ENCODE measurements at places on chromosomes 12 and 14.

DNA sequence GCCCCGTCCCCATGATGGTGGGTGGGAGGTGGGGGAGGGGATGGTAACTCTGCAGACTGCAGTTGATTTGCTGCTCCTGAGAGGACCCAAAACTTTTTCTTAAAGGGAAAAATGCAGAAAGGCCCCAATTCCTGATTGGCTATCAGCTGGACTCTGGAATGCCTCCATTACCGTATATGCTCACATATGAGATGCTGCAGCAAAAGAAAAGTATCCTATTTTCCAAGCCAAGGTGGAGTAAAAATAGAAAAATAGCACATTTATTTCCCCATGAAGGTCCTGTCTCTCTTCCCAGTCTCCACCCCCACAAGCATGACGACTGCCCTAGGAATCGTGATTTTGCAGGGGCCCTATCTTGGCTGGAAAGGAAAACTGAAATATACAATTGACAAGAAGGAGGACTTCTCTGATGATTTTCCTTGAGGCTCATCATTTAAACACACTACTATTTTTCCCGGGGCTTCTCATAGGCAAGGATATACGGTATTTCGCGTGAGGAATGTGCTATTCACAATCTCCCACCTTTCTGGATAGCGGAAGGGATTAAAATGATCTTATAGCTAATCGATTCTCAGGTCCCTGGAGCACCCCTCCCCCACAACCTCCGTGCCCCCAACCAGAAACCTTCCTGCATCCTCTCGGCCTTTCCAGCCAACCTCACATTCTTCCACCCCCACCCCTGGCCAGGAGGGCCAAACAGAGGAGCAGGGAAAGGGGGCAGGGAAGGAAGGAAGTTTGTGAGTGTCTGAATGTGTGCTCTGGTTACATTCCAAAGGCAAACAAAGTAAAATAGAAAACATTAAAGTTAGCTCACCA, 138.9 kb upstream of the CCND2 start:
- no peak for DNase-seq

- DNase-seq = no peak
These were observed 14.4 kb downstream of the PRKCH start for GRCh38 chr14:61335671-61336275.

DNA sequence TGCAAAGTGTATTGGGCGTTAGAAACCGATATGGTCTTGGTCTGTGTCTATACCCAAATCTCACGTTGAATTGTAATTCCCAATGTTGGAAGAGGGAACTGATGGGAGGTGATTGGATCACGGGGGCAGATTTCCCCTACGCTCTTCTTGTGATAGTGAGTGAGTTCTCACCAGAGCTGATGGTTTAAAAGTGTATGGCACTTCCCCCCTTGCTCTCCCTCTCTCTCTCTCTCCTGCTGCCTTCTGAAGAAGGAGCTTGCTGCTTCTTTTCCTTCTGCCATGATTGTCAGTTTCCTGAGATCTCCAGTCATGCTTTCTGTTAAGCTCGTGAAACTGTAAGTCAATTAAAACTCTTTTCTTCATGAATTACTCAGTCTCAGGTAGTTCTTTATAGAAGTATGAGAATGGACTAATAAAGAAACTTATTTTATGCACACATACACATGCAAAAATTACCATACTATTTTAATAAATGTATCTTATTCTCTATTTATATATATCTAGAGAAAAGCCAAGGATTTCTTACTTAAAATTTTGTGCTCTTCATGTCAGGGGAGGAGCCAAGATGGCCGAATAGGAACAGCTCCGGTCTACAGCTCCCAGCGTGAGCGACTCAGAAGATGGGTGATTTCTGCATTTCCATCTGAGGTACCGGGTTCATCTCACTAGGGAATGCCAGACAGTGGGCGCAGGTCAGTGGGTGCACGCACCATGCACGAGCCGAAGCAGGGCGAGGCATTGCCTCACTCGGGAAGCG, 1891.0 kb upstream of the FLRT2 start:
- no peak for DNase-seq

- DNase-seq = no peak
These were observed 18.0 kb upstream of the ATF1 start for GRCh38 chr12:50745861-50746260.

DNA sequence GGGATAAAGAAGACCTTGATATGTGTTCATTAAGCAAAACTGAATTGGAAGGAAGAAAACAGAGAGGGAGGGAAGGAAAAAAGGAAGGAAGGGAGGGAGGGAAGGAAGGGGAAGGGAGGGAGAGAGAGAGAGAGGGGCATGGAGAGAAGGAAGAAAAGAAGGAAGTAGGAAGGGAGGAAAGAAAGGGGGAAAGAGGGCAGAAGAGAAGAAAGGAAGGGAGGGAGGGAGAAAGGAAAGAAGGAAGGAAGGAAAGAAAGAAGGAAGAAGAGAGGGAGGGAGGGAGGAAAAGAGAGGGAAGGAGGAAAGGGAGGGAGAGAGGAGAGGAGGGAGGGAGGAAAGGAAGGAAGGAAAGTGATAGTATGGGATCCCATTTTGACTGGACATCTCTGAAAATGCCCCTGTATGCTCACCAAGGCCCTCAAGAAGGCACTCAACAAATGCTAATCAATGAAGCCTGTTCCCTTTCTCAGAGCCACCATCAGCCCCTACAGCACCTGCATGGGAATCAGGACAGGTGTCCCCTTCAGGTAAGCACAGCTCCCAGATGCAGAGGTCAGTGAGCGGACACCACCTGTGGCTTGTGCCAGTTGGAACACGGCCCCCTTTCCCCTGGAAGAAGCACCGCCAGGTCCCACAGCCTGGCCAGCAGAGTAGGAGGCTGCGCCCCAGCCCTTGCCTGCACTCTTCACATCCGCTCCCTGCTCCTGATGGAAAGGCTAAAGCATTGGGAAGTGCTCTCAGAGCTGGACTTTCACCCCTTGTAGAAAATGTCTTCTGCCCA, 161.4 kb upstream of the DIO3 start:
- DNase-seq = no peak

All from stimulated activated CD8-positive, alpha-beta memory T cell treated with anti-CD3 and anti-CD28 coated beads, Interleukin-4, amount 100 ng/mL, for 48 hours (primary cell).